Right lobe of liver (tissue), 6 donors: ENCODE measurements at places on chromosomes 6 and 20.
A peak's percentile ranks its signal among the peaks of the same experiment; 100 is the strongest.

GRCh38 chr20:23233341-23233740, 117.2 kb upstream of the NXT1 start:
- peak; percentile 20 for DNase-seq

GRCh38 chr20:32153771-32154170, 44.3 kb downstream of the TM9SF4 start:
- peak; percentile 3 for DNase-seq

- DNase-seq: peak; percentile 71
Measured at GRCh38 chr6:124962639-124963415, 590 bp downstream of the RNF217 start.

GRCh38 chr6:50087231-50087954, 37.7 kb upstream of the DEFB112 start:
- no peak for DNase-seq

GRCh38 chr20:4441871-4442270, 279.8 kb upstream of the PRND start:
- DNase-seq: no peak

GRCh38 chr6:169783401-169783800, 32.0 kb downstream of the ERMARD start:
- no peak for DNase-seq

GRCh38 chr6:13339863-13340630, 11.7 kb upstream of the TBC1D7 start:
- DNase-seq: no peak

GRCh38 chr6:169810066-169810989, 58.9 kb downstream of the ERMARD start:
- no peak for DNase-seq

DNA sequence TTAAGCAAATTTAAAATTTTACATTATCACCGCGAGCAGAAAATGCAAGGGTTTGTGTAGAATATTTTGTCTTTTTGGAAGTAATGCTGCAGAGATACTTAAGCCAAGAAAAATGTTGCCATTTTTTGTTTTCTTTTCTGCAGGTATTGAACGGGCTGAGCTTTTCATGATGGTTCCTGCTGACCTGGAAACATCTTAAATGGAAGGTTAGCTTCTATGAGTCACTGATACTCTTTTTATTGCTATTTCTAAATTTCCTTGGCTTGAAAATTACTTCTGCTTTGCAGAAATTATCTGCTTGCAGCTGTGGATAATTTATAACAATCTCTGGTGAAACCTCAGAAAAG, 12.7 kb downstream of the SYTL3 start:
- DNase-seq: no peak

DNA sequence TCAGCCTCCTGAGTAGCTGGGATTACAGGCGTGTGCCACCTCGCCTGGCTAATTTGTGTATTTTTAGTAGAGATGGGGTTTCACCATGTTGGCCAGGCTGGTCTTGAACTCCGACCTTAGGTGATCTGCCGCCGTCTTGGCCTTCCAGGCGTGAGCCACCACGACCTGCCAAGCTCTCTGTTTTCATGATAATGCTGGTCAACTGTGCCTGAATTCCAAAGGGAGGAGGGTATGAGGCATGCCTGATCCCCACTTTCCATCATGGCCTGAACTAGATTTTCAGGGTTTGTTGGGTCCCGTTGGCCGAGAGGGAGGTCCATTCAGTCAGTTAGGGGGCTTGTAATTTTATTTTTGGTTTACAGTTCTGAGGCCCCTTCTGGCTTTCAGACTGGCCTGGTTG, 28.0 kb upstream of the ANGPT4 start:
- DNase-seq: no peak

DNA sequence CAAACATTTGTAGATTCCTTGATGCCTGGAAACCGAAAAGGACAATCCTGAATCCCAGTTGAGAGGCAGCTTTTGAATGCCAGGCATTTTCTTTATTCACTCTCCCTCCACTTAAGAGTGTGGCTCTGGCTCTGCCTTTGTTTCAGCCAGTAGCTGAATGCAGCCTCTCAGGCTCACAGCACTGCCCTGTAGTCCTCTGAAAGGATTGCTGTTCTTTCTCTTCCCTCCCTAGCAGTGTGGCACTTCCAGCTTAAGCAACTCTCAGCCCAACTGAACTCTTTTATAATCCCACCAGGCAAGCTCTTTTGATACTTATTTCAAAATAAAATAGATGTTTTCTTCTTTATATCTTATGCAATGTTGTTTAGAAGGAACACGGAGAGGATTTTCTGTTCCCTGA, 415.6 kb downstream of the GJA1 start:
- no peak for DNase-seq

DNA sequence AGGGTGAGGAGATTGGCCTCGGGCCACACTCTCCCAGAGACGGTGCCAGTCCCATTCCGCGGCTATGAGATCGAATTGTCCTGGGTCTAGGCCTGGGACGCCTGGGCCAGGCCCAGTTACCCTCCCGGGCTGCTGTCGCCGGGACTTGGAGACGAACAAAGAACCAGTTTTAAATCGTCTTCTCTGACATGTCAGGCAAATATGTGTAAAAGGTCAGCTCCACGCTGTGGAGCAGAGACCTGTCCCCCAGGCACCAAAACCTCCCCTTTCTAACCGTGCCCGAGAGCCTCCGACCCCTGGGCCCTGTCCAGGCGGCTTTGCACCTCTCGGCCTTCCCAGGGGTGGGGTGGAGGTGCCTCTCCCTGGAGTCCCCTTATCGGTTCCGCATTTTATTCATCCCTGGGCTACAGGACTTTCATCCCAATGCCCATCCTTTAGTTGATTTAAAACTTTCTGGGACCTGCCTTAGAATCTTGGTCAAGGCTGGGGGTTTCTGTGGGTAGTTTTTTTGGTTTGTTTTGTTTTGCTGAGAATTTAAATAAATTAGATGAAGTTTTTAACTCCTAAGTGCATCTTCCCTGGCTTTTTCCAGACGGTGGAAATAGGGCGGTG, 5.8 kb upstream of the TFAP2A start:
- no peak for DNase-seq

GRCh38 chr6:169915769-169916550, 164.5 kb downstream of the ERMARD start:
- DNase-seq: no peak

DNA sequence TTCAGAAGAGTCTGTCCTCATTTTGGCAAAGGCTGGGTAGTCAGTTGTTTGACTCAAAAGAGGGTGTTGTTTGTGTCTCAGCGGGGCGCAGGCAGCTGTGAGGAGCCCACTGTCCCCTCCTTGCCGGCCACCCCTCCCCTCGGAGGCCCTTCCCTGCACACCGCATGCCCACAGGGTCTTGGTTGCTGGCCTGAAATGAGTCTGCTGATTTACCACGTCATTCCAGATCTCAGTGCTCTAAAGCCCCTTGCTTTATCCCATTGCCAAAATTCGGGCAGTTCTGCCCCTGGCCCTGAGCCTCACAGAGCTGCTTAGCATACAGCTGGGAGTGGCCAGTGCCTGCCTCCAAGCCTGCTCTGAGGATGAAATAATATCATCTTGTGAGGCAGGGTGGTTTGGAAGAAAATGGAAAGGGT, 220.7 kb downstream of the UST start:
- DNase-seq: no peak

GRCh38 chr20:4059606-4060005, 44.2 kb upstream of the RNF24 start:
- DNase-seq: peak; percentile 13

- no peak for DNase-seq
Measured at GRCh38 chr6:38311201-38311600, 328.5 kb downstream of the BTBD9 start.
